ENCODE measurements at places on chromosomes 12 and 14.

DNA sequence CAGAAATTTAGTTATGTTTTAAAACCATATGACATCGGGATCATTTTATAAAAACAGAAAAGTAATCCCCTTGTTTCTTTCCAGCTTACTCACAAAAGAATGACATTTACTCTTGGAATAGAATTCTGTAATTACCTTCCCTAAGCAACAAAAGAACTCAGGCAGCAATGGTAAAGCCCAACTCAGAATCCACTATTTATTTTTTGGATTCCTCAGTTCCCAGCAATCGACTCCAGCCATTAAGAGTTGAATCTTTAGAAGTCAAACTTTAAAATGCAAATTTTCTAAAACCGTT, 65.9 kb downstream of the FOXN3 start:
- no peak for DNase-seq

DNA sequence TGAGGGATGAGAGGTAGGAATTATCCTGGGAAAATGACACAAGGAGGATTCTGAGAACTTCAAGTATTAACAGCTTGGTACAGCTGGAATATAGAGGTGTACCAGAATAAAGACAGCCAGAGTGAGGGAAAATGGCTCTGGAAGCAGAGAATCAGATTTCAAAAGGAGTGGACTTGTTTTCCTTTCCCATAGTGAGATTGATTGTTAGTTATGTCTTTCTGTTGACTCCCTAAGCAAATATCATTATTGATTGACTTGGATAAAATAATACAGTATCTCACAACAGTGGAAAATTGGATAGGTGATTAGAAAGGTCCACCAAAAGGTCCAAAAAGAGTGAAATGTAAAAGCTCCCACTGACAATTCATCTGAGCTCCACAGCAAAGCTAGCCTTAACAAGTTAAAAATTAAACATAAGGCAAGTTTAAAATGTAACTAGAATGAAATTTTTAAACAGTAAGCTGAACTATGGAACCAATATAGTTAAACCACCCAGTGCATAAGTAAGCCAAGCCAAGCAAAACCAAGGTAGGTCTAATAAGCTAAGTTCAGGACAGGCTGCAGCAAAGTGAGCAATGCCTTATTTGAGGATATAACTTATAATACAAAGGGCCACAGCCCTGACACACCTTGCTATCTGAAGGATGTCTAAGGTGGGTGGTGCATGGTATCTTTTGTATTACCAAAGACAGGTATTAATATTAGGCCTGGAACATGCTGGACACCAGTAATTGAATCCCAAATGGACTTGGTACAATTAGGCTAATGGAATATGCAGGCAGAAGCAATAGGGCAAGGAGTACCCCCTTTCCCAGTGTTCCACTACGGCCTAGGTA, 21.8 kb downstream of the ENTPD5 start:
- no peak for DNase-seq

DNA sequence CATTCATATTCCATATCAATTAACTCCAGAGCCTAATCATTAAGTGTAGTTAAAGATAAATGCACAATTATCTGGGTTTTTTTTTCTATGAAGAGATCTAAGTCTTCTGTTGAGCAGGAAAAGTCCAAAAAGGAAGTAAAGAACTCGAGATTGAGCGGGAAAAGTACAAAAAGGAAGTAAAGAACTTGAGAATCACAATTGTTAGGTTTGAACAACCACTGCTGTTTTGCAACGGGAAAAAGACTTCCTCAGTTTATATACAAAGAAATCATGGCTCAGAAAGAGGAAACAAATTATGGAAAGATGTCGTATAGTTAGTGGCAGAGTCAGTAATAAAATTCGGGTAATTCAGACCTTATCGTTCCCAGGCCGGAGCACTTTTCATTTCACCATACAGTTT, 63.3 kb downstream of the PPP1R12A start:
- no peak for DNase-seq

- no peak for DNase-seq
These were observed 7.6 kb downstream of the AICDA start for GRCh38 chr12:8605057-8605456.

- DNase-seq: no peak
These were observed 8.2 kb downstream of the FBXO34 start for GRCh38 chr14:55279384-55279783.

DNA sequence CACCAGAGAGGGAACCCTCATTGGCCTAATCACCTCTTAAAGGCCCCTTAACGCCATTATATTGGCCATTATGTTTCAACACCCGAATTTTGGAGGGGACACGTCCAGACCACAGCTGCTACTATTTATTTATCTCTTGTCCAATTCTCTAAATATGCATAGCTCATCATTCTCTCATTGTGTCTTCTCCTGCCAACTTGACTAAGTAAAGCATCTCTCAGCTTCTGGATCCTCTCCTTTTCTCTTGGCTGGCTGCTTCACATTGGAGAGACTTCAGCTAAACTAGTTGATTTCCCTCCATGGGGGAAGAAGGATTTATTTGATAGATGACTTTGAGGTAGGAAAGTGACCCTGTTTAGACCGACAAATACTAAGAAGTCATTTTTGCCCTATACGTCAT, 120.4 kb upstream of the KRR1 start:
- no peak for DNase-seq
